D721Med (cell line): ENCODE measurements at places on chromosomes 6 and 20.

DNA sequence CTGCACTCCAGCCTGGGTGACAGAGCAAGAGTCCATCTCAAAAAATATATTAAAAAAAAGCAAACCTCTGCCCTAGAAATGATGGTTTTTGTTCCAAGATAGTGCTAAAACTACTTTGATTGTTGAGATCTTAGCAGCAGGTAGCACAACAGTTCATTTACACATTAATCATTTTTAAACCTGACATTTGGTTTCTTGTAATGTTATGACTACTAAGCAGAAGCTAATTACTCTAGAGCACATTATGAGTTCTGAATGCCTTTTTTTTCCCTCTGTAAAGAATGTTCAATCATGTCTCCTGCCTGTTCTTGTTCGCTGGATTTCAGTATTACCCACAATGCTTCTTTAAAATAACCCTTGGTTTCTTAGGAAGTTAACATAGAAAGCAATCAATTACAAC is 24.7 kb upstream of the PHF3 start:
- DNase-seq = no peak

- no peak for DNase-seq
These were observed 47.0 kb upstream of the DST start for GRCh38 chr6:56689663-56690062.

GRCh38 chr6:165694296-165694695 is 31.3 kb upstream of the PDE10A start:
- no peak for DNase-seq

- DNase-seq = no peak
These were observed 51.5 kb upstream of the ARID1B start for GRCh38 chr6:156725712-156726111.

- DNase-seq = no peak
These were observed 254.8 kb downstream of the CDC5L start for GRCh38 chr6:44642349-44642748.

DNA sequence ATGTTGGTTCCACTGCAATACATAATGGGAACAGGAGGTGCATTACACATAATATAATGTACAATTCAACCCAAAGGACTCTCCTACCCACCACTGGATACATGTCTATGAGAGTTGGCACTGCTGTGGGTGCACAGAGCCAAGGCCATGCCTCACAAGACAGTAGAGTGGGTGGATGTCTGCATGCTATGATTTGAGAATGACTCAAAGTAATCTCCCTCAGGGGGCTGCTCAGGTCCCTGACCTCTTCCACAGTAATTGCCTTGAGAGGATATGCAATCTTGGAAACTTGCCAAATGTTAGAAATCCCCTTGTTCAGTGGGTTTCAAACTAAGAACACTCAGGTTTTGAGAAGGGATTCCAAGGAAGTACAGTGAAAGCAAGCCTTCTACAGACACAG is 79.0 kb downstream of the ANKEF1 start:
- no peak for DNase-seq

GRCh38 chr20:57382516-57382915 is 8.7 kb upstream of the RBM38 start:
- no peak for DNase-seq

GRCh38 chr6:106924694-106925523 is 49.6 kb downstream of the CD24 start:
- DNase-seq = no peak

DNA sequence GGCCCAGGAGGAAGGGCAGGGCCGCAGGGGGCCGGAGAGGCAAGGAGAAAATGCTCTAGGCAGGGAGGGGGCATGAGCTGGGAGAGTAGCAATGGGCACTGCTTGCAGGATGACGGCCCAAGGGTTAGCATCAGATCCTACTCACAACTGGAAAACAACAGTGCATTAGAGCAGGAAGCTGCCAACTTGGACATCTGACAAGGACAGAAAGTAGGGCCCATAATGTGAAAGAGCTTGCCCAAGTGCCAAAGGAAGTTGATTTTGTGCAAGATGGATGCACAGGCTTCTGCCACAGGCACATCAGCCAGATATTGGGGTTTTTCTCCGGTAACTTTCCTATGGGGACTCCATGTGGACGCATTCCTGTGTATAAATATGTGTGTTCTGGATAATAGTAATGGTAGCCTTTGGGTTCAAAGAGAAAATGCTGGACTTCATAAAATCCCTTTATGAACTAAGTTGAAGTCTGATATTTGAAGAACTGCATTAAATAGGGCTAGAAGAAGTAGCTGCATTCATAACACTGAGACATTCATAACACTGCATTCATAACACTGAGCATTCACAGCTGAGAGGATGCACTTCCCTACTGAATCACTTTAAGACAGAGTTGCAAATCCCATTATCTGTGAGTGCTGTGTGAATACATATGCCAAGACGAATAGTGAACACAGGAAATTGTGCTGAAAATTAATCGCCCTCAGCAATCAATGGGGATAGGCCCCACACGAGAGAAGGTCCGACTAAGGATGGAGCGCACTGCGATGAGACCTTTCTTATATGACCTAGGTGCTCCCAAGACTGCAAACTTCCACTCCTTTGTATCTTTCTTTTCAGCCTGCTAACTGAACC is 235.6 kb upstream of the PRDM1 start:
- DNase-seq = no peak

GRCh38 chr6:16271428-16271827 is 33.0 kb downstream of the GMPR start:
- no peak for DNase-seq

DNA sequence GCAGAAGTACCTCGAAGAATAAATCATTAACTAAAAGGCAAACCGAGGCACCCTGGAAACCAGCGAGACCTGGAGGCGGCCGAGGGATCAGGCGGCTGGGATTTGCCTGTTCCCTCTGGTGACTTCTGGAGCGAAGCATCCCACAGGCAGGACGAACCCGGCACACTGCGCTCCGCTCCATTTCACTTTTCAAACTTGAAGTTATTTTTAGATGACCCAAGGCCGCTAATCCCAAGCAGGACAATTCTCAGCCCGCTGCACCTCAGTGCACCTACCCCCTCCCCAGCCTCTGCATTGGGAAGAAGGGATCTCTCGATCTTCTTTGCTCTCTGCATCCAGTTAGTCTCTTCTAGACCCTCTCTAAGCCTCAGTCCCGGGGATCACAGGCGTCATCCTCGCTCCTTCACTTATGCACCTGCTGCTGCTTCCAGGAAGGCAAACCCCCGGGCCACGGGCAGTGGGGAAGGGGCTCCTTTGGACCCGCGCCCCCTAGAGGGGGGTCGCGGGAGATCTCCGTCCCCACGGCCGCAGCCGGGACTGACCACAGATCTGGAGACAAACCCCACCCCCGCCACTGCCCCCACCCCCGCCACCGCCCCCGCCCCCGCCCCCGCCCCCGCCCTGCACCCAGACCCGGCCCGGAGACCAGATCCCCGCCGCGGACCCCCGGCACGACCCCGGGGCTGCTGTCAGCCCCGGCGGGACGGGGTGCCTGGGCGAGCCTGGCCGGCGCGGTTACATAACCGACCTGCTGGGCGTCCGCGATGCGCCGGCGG is 636 bp downstream of the RCAN2 start:
- no peak for DNase-seq

GRCh38 chr6:493840-494239 is 102.3 kb downstream of the IRF4 start:
- no peak for DNase-seq

DNA sequence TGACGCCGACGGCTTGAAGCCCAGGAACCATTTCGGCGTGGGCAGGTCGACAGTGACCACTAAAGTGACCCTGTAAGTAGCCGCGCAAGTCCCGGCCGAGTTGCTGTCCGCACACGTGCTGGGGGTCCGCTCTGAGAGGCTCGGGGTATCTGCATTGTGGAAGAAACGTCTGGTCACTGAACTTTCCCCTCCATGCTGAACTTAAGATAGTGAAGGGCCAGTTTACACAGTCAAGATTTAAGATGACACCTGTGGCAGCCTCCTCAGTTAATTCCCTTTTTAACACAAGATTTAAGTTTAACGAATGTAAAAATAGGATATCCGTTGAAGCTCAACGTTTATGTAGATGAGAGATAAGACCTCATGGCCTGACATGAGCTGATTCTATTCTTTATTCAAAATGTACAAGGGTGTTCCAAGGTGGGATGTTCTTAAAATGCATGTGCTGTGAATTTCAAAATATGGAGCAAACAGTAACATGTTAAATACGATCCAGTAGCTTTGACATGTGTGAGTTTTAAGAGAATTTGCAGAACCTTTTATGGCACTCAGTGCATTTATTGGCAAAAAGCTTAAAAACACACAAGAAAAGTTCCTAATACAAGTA is 116.2 kb downstream of the RTN4IP1 start:
- DNase-seq = no peak

GRCh38 chr6:139240161-139241010 is 51.4 kb downstream of the TXLNB start:
- no peak for DNase-seq

DNA sequence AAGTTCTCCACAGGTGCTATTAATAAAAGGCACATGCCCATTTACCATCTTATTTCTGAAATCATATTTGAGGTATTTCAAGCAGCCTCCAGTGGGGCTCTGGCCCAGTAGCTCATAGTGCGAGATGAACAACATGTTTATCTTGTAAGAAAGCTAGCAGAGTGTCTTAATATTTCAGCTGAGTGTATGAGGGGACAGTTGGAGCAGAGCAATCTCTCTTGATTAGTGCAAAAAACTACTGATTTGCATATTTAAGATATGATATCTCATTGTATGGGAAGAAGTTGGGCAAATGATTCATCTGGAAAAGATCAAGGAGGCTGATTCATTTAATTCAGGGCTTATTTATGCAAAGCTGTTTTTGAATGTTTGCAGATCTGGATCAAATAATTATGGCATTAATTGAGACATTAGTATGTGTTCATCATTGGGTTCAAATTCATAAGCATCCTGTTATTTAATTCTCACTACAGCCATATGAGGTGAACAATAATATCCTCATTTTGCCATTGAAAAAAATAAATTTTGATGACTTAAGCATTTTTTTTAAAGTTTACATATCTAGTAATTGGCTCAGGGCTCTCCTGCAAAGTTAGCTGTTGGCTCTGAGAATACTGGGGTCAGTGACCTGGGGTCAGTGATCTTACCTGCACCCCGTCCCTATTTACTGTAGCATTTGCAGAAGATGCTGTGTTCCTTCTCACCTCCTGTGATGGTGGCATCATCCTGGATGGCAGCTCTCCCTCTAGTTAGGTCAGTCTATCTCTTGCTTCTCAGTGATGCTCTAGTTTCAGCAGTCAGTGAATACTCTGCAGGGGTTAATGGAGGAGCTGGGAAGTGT is 24.1 kb upstream of the GCLC start:
- no peak for DNase-seq

GRCh38 chr6:40910260-40910893 is 128.6 kb downstream of the UNC5CL start:
- DNase-seq = no peak

GRCh38 chr6:127148511-127148910 is 30.0 kb downstream of the RSPO3 start:
- DNase-seq = no peak

DNA sequence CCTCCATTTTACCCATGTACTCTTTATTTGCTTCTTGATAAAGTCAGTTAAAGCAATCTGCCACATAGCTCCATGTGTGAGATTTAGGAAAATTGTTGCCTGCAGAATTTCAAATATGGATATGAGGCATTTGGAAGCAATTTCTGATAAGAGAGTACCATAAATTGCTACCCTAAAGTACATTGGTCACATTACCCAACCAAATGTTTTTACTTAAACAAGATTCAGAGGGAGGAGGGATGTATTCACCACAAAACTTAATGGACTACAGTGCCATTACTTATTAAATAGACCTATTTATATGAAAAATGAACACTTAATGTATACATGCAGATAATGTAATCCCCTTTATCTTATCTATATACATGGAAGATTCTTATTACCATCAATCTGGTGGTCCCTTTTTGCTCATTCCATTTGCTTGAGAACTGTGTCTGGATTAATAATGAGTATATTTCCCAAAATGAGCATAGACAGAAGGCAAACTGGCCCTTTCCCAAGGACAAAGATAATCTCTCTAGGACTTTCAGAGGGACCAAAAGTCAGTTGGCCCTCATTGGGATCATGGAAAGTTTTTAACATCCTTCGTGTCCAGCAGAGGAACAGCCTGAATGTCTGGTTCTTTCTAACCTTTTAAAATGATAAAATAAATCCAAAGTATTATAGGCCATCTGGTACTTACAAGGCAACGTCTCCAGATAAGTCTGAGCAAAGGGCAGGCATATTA is 526.4 kb downstream of the CBLN4 start:
- no peak for DNase-seq

- DNase-seq = no peak
These were observed 96.1 kb upstream of the BHLHE23 start for GRCh38 chr20:63102721-63103375.
